ENCODE measurements at places on chromosomes 12 and 14.
A peak's percentile ranks its signal among the peaks of the same experiment; 100 is the strongest.

- DNase-seq, result no peak
These were observed 60.4 kb upstream of the FAR2 start for GRCh38 chr12:29088611-29089219.

- DNase-seq, result no peak
These were observed 209.6 kb upstream of the KRR1 start for GRCh38 chr12:75720812-75721641.

- no peak for DNase-seq
These were observed 77.2 kb downstream of the BHLHE41 start for GRCh38 chr12:26047401-26048226.

DNA sequence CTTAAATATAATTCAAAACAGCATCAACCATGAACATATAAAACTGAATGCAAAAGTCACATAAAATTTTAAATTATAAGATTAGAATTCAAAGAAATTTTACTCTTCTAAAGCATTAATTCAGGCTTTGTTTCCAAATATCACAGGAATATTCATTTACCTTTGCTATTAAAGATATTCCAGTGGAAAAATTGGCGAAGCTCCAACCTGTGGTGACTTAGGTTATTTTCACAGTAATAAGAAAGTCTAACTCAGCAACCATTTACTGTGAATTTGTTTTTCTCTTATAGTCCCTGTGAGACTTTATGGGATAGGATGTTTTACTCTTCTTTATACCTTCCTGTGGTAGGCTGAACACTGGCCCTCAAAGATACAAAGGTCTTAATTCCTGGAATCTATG is 3.2 kb downstream of the WDR89 start:
- DNase-seq, result no peak

DNA sequence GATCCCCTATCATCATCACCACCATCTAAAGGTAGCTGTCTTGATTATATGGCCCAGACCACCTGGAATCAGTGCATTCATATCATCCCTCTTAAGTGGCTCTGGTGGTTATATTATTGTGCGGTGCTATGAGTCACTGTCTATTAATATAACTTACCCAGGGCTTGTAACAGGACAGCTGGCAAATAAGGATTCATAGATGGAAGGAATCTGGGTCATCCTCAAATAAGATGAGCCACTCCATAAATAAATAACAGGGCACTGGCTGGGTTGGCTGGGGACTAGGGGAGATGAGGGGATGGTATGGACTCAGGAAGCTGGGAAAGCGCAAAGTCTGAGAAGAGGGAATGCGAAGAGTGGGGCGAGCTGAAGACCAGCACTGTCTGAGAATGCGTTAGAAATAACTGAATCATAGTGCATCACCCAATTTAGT is 216.1 kb downstream of the NUAK1 start:
- no peak for DNase-seq

DNA sequence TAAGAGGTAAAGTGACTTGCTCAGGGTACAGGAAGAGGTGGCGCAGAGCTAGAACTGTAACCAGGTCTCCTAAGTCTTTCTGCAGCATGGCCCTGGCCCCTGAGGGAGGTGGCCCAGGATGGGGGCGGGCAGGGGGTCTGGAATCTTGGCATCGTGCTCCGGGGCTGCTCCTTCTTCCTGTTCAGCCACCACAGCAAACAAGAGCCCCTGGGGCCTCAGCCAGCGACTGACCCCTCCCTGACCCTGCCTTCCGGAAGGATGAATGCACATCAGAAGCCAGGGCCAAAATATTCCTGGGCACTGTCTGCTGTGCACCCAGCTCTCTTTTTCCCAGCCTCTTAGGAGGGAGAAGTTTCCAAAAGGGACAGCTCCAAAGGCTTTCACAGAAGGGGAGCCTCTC is 242.8 kb downstream of the DPF3 start:
- no peak for DNase-seq

DNA sequence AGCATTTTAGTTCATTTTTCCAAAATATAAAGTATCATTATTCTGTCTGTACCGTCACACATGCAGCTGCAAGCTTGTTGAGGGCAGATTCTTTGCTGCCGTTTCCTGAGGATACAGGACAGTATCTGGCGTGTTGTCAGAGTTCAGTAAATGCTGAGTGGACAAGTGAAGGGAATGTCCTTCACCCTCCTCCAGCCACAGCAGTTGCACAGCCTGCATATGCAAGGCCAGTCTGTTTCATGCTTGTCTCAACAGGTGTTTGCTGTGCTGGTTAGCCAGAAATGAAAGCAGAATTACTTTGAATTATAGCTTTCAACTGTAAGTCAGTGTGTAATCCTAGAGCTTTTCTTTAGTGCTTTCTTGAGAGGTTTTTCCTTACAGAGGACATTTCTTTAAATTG is 36.5 kb downstream of the TDP1 start:
- DNase-seq, result no peak

- DNase-seq, result no peak
These were observed 315.3 kb downstream of the NOVA1 start for GRCh38 chr14:26282578-26282977.

- DNase-seq, result no peak
These were observed 229.5 kb downstream of the FOXN3 start for GRCh38 chr14:89187501-89187900.

- DNase-seq, result no peak
These were observed 12.2 kb upstream of the KLC1 start for GRCh38 chr14:103616635-103617300.

- DNase-seq, result no peak
These were observed 47.5 kb downstream of the IFNG start for GRCh38 chr12:68111995-68112394.

DNA sequence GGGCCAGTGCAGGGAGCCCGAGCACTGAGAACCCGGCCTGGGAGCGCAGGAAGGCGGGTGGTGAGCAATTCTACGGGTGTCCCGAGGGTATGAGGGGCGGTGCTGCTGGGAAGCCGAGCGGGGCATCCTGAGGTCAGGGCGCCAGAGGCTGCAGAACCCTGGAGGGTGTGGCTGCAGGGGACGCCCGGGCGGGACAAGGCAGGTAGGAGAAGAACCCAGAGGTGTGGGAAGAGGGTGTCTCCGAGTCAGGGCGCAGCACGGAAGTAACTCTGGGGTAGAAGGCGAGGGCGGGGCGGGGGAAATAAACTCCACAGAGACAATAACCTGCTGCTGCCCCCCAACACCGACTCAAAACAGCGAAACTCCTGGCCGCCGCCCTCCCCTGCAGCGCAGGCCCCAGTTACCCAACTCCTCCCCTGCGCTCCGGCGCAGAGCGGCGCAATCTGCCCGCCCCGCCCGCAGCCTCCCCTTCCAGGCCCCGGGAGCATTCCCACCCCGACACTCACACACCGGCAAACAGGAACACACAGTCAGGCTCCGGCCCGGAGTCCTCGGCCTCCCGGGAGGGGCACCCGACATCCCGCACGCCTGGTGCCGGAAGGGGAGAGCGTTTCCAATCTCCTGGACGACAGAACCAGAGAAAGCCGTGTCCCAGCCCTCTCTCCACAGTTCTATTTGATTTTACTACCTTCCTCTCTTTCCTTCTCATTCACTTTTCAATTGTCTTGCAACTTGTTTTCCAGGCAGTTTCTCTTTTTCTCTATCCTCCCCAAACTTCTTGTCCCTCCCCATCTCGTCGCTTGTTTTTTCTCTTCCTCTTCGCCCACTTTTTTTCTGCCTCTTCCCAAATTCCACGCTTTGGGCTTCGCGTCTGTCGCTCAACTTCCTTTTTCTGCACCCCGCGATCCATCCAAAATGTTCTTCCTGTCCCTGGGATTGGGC is 2.4 kb downstream of the HRK start:
- DNase-seq, result no peak

DNA sequence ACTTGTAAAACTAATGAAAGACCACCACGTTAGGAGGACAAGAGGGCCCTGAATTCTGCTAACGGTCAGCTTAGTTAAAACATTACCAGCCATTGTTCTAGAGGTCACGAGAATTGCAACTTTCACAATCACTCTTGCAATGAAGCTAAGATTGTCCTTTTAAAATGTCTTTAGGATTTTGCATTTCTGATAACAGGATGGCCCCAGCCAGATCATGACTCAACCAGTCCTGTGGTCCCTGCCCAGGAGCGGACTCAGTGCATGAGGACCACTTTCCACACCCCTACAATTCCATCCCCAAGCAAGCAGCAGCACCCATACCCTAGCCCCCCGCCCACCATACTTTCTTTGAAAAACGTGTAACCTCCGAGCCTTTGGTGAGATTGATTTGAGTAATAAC is 28.7 kb downstream of the HSP90AA1 start:
- no peak for DNase-seq

DNA sequence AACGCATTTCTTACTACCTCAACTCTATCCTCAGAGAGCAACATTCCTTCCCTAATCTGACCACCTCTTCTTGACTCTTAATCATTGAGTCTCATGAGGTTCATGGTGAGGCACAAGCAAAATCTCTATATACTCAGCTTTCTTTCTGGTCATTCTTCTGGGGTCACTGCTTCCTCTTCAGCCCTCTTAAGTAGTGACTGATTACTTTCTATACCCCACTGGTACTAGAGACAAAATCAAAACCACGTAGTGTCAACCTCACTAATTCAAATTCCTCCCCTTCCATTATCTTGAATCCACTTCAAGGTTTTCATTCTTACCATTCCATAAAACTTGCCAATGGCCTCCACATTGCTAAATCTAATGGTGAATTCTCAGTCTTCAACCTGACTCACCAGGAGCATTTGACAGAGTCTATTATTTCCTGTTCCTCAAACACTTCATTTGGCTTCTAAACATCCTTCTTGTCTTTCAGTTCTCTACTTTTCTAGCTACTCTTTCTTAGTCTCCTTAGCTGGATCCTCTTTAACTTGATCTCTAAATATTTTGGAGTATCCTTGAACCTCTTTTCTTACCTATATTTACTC is 6.8 kb downstream of the WDHD1 start:
- DNase-seq, result no peak

- DNase-seq, result no peak
These were observed 105.2 kb upstream of the RPH3A start for GRCh38 chr12:112686373-112686772.

- no peak for DNase-seq
These were observed 72.9 kb downstream of the ASCL4 start for GRCh38 chr12:107847430-107847829.

GRCh38 chr12:82981150-82981549 is 294.4 kb downstream of the TMTC2 start:
- no peak for DNase-seq

GRCh38 chr12:16949371-16949770 is 343.4 kb upstream of the LMO3 start:
- DNase-seq, result no peak

- no peak for DNase-seq
These were observed 176.1 kb downstream of the FUT8 start for GRCh38 chr14:65588426-65589140.

GRCh38 chr12:119457271-119457670 is 122.7 kb downstream of the CCDC60 start:
- no peak for DNase-seq

DNA sequence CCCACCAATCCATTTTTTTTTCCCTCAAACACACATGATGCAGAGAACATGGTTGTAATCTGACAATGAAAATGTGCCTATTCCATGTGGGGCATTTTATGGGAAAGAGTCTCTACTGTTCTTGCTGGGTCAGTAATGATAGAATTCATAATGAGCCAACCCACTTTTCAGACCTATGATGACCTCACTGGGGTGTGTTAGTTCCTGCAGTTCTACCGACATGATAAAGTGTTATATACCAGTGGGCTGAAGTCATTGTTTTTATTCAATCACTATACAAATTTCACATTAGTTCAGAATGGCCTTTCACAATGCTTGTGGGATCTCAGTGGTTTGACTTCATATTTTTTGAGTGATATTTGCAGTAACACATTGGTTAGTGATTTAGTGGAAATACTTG is 47.5 kb downstream of the PPFIBP1 start:
- DNase-seq, result no peak

GRCh38 chr12:102865821-102866615 is 51.0 kb downstream of the PAH start:
- peak; percentile 10 for DNase-seq

GRCh38 chr12:42916143-42916542 is 326.6 kb upstream of the PRICKLE1 start:
- DNase-seq, result no peak

DNA sequence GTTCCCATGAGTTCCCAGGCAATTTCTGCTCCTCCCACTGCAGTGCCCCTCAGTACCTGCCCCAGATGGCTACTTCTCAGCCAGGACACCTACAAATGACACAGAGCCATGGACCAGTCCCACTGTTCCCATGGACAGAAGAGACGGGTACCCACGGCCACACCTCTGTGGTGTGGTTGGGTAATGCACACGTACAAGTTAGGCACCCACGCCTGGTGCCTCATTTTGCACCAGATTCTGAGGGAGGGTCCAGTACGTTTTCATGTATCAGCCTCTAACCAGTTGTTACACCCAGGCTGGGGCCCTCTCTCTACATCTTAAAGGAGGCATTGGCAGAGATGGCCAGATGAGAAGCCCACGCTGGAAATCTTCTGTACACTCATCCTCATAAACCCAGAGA is 114.0 kb downstream of the DICER1 start:
- no peak for DNase-seq

- DNase-seq, result no peak
These were observed 361.9 kb downstream of the ADGRD1 start for GRCh38 chr12:131315601-131316000.

GRCh38 chr12:13097491-13098011 is 5.9 kb downstream of the GSG1 start:
- no peak for DNase-seq

DNA sequence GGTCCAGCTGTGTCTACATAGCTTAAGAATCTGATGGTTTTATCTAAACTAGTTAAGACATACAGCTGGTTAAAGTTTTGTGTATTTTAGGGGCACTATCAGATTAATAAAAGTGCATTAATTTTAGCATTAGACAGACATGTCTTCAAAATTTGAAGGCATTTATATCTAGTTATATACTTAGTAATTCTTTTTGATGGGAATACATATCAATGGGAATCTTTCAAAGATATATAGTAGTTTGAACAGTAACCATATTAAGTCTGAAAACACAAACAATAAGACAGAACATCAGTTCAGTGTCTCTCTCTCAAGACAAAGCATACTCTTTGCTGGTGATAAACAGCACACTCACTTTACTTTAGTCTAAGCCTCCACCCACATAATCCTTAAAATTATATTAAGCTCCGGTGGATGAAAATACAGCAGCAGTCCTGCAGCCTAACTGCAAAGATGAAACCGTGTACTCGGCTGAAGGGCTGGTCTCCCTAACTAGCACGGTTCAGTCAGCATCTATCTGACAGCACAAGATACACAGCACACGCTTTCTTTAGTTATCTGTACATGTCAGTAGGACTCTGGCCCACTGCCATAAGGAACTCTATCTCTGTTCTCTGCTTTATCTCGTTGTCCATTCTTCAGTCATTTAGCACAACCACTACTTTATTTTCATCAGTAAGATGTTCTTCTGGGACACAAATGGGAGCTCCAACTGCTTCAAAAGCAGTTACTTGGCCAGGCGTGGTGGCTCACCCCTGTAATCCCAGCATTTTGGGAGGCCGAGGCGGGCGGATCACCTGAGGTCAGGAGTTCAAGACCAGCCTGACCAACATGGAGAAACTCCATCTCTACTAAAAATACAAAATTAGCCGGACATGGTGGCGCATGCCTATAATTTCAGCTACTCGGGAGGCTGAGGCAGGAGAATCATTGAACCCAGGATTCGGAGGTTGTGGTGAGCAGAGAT is 80.5 kb downstream of the MED13L start:
- no peak for DNase-seq

- DNase-seq, result no peak
These were observed 7.5 kb downstream of the UBR7 start for GRCh38 chr14:93214598-93214997.

- DNase-seq, result no peak
These were observed 150.9 kb upstream of the PLEKHG7 start for GRCh38 chr12:92551853-92552397.

- no peak for DNase-seq
These were observed 36.0 kb downstream of the MAP1LC3B2 start for GRCh38 chr12:116595186-116595585.

- no peak for DNase-seq
These were observed 423.5 kb upstream of the SOX5 start for GRCh38 chr12:24373004-24373403.
